Neural progenitor cell (in vitro differentiated cells): ENCODE measurements at places on chromosomes 2 and 18.

DNA sequence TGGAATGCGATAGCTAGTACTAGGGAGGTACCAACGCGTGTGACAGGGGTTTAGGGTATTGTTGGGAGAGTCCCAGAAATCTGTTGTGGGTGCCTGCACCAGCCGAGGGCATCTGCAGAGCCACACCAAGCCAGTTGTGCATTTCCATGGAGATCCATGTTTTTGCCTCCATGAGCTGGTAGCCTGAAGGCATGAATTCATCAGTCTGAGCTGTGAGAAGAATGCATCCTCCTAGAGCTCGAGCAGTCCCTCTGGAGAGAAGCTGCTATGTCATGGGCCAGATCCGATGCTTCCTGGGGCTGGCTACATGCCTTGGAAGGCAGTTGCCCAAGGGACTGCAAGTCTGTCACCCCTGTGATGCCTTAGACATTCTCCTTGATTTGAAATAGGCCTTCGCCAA, 57.9 kb downstream of the LIPG start:
- DNase-seq, result no peak

GRCh38 chr18:67218556-67218955, 298.0 kb downstream of the DSEL start:
- DNase-seq, result no peak

DNA sequence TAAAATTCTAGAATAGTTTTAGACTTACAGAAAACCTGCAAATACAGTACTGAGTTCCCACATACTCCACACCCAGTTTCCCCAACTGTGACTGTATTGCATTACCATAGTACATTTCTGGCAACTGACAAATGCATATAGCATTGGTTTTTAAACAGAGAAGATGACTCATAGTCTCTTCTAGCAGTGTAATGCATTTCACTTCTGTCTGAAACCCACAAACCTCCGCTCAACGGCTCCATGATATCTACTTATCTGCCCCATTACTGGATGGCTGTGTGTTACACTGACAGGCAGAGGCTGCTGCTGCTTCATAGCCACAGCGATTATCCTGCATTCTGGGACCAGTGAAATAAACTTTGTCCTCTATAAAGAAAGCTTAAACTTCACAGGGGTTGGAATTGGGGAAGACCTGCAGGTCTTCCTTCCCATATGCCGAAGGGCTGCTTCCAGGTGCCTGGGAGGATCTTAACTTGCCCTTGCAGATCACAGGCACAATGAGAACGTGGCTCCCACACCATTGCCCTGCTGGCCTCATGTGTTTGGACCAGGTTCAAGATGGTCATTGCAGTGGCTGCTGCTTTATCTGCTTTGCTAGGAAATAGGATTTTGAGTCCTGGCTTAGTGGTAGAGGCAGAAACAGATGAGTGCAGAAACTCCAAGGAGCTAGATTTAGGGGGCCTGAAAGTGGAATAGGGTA, 742.6 kb upstream of the HS6ST1 start:
- no peak for DNase-seq

DNA sequence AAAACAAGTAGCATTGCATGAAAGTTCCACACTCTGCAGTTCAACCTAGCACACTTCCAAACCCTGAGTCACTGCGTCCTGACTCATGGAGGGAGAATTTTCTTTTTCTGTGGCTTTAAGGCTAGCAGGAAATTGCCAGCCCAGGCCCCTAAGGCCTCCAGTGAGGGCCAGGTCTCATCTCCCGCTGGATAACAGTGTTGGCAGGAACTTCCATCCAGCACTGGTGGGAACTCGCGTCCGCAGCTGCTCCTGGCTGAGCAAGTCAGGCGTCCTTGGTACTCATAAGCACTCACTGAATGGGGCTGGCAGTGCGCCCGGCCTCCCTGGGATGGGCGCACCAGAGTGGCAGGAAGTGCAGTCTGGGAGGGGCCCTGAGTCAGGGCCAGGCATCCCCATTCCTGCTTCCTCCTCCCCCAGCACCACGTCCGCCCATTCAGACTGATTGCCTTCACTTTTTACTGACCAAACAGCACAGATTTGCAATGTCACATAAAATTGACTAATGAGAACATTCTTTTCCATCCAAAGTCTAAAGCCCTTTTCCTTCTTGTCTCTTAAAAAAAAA, 14.3 kb downstream of the MALL start:
- DNase-seq, result no peak

DNA sequence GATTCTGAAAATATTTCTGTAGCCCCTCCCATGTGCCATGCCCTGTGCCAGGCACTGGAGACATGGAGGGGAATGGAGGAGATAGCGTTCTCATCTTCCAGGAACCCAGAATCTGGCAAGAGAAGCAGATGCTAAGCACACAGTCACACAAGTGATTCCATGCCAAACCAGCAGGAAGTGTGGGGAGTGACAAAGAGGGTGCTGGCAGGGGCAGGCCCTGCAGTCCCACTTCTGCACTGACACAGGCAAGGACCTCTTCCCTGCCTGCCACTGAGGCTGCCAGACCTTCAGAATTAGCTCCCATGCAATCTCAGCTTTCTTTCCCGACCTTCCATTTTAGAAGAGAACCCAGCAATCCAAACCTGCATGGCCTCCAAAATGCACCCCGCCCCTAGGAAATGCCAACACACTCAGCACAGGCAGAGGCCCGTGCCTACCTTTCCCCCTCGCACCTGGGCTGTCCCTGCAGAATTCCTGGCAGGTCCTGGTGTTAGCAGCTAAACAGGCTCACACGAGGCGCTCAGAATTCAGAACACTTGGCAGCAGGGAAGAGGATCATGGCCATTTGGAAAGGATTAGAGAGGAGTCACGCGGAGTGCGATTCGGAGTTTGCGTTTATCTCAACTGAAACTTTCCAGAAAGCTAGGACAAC, 155.3 kb downstream of the MSH2 start:
- peak; percentile 48 for DNase-seq

DNA sequence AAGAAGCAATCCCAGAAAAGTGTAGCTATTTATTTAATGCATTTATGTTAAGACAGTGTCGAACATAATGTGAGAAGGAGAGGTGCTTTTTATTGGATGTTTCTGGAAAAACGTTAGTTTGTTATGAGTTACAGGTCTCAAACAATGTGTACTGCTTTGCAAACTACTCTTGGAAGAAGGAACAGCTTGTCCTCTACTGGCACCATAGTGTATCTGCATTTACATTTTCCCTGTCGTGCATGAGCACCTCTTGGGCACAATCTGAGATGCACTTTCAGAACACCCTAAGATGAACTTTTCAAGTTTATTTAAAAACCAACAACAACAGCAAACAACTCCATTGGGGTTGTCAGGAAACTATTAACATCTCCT, 22.8 kb downstream of the CCNYL1 start:
- DNase-seq, result no peak

DNA sequence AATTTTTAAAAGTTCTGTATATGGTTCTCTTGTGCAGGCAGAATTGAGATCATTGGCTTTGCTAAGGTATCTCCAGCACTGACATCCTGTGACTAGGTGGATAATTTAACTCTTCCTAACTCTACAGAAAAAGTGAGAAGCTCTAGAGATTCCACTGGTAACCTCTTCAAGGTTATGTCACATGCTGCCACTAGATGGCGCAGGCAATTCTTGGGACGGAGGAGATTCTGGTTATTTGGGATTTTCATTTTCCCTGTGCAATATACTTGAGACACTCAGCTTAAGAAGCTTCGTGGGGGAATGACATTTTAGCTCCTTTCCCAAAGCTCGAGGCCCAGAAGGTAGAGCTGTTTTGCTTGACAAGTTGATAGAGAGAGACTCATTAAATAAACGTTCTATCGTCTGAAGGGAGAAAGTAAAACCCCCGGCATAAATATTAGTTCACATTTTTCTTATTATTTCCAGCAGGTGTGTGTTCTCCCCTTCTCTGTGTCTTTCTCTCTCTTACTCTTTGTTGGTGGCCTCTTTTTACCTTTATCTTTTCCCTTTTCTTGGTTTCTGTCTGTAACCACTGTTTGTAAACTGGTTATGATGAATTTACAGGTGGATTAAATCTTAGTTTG, 26.6 kb upstream of the LANCL1 start:
- DNase-seq, result peak; percentile 57

DNA sequence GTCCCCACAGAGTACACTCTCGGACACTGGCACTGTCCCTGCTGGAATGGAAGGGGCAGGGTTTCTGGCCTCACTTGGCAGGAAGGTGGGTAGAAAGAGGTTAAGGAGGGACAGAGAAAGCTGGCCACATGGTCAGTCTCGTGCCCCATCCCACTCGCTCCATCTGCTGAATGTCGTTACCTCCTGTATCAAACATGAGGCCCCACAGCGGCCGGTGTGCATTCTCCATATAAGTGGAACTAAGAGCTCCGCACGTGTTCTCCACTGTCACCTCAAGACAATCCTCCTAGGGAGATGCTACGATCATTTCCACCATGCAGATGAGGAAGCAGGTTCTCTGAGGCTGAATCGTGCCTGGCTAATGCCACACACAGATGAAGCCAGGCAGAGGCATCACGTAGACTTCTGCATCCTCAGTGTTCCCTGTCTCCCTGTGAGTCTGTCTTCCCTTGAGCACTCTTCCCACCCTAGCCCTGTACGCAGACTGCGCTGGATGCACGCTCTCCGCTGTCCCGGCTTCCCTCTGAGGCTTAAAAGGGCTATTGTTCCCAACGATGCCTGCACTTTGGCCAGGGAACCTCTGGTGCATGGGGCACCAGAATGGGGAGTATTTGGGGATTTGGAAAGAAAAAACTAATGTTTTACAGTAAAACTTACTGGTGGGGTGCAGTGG, 35.1 kb downstream of the MAL start:
- no peak for DNase-seq

DNA sequence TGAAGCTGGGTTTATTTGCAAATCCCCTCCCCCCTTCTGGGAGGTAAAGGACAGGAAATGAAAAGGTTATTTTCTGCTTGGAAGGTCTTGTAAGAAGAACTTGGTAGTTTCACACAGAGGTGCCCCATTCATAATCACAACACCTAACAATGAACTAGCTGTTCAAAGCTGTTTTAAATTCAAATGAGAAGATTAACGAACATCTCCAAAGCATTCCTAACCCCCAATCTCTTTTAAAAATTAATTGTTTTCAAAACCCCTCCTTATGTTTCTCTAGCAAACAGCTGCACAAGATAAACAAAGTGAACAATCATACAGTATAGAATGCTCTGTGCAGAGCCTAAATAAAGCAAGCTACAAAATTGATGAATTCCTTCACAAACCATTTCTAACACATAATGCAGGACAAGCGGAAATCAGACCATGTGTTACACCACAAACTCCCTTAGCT, 271.4 kb downstream of the SATB2 start:
- DNase-seq, result peak; percentile 18

GRCh38 chr2:229861431-229861830, 60.4 kb downstream of the TRIP12 start:
- no peak for DNase-seq

DNA sequence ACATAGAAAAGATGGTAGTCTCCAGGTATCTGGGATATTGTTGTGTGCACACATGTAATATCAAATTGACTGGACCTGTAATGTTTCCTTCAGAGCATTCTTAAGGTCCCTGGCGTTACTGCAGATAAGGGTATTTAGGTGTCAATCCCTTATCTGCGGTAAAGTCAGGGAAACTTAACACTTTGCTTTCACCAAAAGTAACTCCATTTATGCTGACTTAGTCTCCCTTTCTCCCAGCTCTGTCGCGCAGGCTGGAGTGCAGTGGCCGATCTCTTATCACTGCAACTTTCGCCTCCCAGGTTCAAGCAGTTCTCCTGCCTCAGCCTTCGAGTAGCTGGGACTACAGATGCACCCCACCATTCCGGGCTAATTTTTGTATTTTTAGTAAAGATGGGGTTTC, 1.8 kb downstream of the CNNM3 start:
- DNase-seq, result no peak

GRCh38 chr2:180478883-180479282, 471.8 kb upstream of the CWC22 start:
- DNase-seq, result no peak

- DNase-seq, result no peak
These were observed 412.3 kb upstream of the RGPD4 start for GRCh38 chr2:107414376-107414775.

DNA sequence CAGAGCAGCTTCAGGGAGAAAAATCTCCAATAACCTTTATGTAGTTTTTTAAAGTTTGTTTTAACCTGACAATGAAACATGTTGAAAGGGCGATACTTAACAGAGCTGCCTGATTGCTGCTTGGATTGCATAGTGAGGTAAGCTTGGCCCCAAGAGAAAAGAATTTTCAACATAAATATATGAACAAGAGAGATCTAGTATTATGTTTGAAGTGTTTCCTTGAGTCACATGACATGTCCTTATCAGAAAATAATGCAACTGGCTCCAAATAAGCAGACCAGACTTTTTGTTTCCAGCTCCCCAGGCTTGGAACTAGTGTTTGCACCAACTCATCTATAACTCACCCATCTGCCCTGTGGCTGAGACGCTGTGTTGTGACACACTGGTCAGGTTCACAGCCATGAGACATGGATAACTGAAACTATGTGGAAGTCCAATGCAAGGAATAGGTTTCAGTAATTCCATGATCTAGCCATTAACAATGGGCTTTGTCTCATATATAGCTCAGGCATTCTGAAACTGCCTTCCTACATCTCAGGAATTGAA, 44.7 kb downstream of the ABCB11 start:
- DNase-seq, result no peak

DNA sequence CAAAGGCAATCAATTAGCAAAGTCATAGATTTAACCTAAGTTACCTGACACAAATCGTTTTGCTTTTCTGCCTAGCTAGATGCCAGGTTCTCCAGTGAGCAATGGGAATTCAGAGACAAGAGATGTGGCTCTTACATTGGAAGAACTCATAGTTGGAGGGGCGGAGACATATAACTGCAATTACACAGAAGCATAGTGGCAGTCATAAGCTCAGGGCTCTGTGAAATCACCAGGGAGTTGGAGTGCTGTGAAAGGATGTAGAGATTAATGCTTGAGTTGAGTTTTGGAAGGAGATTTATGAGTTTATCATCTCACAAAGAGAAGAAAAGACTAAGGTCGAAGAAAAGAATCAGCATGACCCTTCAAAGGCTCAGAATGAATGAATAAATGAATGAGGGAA, 457.2 kb upstream of the TRIB2 start:
- DNase-seq, result no peak

- DNase-seq, result no peak
These were observed 242.7 kb downstream of the CNTNAP5 start for GRCh38 chr2:124267794-124268193.

DNA sequence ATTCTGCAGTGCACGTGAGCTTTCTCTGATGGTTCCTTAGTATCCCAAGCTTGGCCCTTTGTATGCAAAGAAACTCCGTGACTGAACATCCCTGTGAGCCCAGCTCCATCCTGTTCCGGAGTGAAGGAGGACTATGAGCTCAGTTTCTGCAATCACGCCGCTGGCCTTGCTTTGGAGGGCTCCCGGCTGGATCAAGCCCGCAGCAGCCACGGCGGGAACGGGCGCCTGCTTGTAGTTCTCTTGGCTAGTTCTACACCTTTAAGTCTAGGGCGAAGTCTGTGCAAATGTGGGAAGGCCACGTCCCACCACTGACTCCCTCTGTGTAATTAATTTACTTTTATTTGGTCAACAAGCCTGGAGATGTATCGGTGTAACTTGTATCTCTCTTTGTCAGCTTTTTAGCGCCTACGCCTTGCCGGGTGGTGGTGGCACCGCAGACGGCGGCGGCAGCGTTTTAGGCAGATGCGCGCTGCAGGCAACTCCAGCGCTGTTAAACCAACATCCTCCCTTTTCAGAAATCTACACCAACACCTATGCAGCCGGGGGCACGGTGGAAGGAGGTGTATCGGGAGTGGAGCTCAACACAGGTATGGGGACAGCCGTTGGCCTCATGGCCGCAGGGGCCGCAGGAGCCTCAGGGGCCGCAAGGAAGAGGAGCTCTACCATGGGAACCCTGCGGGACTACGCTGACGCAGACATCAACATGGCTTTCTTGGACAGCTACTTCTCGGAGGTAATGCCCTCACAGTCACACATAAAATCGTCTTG, 34.3 kb downstream of the DSG4 start:
- DNase-seq, result no peak
